SW 1271 (cell line): ENCODE measurements at places on chromosomes 1 and 21.

GRCh38 chr1:10738061-10739058, 58.1 kb downstream of the CASZ1 start:
- DNase-seq = no peak

- no peak for DNase-seq
These were observed 47.8 kb downstream of the UROD start for GRCh38 chr1:45059829-45060228.

- no peak for DNase-seq
These were observed 28.0 kb downstream of the CD1D start for GRCh38 chr1:158208586-158209116.

GRCh38 chr1:223344491-223344890, 19.5 kb downstream of the SUSD4 start:
- DNase-seq = no peak

GRCh38 chr1:30201015-30201414, 522.4 kb downstream of the MATN1 start:
- DNase-seq = no peak
